ENCODE measurements at places on chromosomes 11 and 22. TPM values are rescaled to one million over a fixed set of nuclear protein-coding genes. Genes with fewer than 3 reads are reported as not detected.
A peak's percentile ranks its signal among the peaks of the same experiment; 100 is the strongest.

OR4D5 gene
- not detected for total RNA-seq

SEC14L6 gene
- total RNA-seq: 0.08 TPM

GRCh38 chr22:49968313-49968830 is 7.8 kb downstream of the PIM3 start:
- DNase-seq: peak; percentile 52

- DNase-seq: no peak
Observed at GRCh38 chr11:304915-305843, 2.4 kb upstream of the IFITM2 start.

- no peak for DNase-seq
Observed at GRCh38 chr11:125369808-125370207, 126.3 kb downstream of the FEZ1 start.

DNA sequence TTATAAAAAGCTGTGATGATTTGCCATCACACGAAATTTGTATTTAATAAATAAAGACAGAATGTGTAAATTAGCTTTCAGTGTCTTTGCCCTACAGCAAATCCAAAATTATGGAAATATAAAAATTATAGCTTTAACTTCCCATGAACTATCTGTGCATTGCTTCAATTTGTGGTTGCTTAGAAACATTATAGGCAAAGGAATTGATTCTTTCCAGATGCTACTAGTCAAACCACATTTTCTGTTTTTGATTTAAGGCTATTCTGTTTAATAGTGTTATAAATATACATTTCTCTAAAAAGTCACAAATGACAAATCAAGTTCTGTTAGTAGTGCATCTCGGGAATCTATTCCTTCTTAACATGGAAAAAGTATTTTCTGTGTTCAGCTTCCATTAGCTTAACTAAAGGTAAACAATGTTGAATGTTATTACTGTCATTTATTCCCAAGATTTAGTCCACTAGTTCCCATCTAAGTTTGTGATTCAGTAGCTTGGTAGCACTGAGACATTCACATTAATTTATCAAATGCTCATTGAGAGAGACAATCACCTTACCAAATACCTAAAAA is 1086.3 kb upstream of the CCDC90B start:
- no peak for DNase-seq

DNA sequence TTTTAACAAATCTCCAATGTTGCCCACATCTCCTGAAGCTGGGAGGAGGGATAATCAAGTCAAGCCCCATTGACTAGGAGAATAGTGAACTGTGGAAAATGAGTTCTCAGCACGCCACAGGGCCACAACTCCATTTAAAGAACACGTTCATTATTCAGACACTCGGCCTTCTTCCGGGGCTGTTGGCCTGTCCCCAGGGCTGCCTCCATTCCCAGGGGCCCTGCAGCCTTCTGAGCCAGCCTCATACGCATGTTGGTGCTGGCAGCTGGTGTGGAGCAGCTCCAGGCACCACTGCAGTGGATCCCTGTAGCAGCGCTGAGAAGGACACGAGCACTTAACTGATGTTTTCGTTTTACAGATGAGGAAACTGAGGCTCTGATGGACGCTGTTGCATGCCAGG is 87.5 kb upstream of the RCN1 start:
- DNase-seq: no peak
